Endothelial cell of umbilical vein (primary cell): ENCODE measurements at places on chromosomes 5 and 9. TPM values are rescaled to one million over a fixed set of nuclear protein-coding genes. Genes with fewer than 3 reads are reported as not detected.

GRCh38 chr5:131966551-131966950 is 21.1 kb upstream of the MEIKIN start:
- DNase-seq, result no peak

DNA sequence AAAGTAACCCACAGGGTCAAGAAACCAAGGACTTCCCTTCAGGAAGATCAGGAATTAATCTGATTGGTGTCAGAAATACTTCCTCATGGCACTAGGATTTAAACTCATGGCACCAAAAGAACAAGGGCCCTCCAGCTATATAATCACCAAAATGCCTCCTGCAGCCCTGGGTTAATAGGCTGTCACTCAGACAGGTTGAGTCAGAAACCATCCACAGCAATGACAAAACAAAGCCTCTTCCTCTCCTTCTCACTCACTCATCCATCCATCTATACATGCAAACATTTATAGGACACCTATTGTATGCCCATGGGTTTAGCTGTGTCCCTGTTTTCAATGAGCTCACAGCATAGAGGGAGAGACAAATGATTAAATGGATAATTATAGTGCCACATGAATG is 62.5 kb upstream of the SPOCK1 start:
- peak; percentile 40 for DNase-seq

GRCh38 chr5:165209101-165209727 is 1703.8 kb downstream of the MAT2B start:
- peak; percentile 24 for DNase-seq

- DNase-seq, result no peak
Observed at GRCh38 chr5:16867577-16867953, 68.5 kb downstream of the MYO10 start.

DNA sequence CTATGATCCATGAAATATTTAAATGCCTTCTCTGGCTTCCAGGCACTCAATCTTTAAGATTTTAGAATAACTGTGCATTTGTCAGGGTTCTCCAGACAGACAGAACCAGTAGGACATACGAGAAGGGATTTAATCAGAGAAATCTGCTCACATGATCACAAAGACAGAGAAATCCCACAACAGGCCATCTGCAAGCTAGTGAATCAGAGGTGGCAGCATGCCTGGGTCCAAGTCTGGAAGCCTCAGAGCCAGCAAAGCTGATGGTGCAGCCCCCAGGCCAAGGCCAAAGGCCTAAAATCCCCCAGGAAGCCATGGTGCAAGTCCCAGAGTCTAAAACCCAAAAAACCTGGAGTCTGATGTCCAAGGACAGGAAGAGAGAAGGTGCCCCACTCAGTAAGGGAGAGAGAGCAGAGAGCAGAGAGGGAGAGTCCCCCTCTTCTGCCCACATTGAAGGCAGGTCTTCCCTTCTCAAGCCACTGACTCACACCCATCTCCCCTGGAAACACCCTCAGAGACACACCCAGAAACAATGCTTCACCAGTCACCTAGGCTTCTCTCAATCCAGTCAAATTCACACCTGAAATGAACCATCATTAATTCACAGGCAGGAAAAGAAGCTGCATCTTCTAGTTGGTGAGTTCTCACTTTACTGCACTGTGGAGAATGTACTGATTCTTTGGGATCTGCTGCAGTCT is 48.7 kb downstream of the CAMSAP1 start:
- DNase-seq, result no peak

DNA sequence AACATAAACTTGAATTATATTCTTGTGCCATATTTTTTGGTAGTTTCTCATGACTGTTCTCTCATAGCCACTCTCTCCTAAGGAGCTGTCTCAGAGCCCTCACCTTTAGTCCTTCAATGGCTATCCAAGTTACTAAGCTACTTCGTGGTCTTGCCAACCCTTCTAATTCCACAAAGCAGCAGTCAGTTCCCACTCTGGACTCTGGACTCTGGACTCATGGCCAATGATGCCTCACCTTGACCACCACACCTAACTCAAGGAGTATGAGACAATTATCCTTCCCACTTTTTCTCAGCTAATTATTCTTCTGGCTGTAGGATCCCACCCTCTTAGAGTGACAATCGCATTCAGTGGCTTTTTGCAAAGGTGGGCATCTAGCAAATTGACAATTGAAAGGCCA is 42.2 kb downstream of the TUSC1 start:
- no peak for DNase-seq

DNA sequence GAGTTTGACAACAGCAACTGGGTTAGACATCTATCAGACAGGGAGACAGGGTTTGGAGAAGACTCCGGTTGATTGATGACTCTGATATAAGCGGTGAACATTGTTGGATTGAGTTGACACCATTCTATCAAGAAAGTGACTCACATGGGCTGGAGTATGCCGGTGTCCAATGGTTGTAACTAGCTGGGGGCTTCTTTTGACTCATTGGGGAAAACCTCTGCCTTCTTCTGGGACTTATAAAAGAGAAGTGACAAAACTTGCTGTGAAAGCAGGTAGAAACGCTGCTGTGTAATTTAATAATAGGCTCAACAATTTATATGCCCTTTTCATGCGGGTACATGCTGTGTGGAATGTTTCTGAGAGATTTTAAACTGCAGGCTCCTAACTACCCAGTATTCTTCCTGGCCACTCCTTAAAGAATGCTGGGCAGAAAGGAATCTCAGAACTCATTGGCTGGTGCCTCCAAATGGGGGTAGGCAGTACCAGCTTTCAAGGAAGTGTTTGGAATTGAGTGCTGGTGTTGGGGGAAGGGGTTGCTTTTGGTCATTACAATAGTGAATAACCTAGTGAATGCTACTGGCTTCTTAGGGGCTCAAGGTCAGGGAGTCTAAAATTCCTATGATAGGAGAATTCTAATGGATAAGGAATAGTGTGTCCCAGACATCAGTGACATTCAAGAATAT is 43.9 kb downstream of the FYB1 start:
- DNase-seq, result no peak

Gene ZFP37
- 1.3 and 1.6 TPM in 2 replicates for total RNA-seq

DNA sequence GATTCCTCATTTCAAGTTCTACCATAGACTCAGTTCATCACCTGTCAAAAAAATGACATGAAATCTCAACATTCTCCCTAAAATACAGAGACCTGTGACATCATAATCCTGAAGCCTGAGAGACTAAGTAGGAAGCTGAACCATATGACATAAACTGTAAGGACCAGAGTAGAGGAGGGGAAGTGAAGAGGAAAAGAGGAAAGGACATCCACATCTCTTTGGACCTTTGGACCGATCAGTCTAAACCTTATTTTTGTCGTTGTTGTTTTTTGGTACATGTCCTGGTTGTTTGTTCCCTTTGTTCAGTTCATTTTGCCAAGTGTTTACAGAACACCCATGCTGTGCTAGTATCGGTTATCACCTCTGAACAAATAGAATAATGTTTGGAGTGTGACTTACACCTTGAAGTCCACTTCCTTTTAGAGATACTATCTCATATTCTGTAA is 41.9 kb downstream of the LURAP1L start:
- no peak for DNase-seq

- peak; percentile 19 for DNase-seq
Observed at GRCh38 chr9:99264070-99264680, 42.1 kb downstream of the SEC61B start.

DNA sequence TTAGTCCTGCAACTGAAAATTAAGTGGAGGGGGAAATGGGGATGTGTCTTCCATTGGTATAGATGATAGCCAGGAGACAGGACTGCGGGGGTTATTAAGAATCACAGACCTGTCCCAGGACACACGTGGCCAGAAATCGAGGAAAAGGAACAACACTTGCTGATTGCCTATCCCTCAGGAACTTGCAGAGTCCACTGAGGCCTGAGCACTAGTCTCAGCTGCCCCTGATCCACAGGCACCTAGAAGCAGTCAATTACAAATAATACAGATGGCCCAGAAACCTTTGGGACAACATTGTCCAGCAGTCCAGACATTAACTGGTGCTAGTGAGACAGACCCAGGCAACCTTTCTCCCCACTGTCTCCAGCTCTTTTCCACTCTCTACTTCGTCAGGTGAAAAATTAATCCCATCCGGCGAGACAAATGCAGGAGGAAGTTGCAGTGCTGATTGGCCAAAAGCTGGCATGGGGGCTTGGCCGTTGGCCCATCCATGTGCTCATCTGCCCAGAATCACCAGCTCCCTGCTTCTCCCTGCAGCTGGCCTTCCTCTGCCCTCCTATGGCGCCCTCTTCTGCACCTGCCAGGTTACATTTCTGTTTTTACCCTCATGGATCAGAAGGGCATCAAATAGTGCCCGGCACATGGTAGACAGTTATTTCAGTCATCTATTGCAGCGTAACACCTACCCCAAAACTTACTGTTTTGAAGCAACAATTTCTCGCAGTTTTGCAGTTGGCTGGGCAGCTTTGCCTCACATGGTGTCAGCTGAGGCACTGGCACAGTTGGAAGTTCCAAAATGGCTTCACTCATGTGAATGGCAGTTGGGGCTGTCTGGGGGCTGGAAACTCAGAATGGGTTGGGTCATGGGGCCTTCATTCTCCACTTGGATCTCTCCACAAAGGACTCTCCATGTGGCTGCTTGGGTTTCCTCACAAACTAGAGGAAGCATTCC is 3.6 kb upstream of the B4GALT1 start:
- DNase-seq, result no peak

Gene HMCN2
- 0.18 and 0.24 TPM in 2 replicates for total RNA-seq

GRCh38 chr5:148336704-148337435 is 1.5 kb downstream of the SPINK9 start:
- no peak for DNase-seq

- no peak for DNase-seq
Observed at GRCh38 chr5:116272281-116272941, 187.6 kb downstream of the COMMD10 start.

Gene CTXN3
- not detected in 2 replicates for total RNA-seq

Gene APBA1
- total RNA-seq, result 11.3 and 11.4 TPM in 2 replicates

DNA sequence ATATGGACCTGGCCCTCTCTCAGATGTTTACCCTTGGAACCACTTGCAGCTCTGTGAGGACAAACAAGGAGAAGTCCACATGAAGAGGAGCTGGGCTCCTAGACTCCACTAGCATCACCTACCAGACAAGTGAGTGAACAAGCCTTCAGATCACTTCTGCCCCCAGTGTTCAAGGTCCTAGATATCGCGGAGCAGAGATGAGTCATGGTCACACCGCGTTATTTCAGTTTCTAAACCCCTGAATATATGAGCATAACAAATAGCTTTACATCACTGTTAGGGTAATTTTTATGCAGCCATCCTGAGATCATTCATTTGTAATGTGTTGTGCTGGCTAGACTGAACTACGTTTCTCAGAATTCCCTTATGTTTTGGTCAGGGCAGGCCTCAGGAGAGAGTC is 77.0 kb upstream of the DAP start:
- no peak for DNase-seq

DNA sequence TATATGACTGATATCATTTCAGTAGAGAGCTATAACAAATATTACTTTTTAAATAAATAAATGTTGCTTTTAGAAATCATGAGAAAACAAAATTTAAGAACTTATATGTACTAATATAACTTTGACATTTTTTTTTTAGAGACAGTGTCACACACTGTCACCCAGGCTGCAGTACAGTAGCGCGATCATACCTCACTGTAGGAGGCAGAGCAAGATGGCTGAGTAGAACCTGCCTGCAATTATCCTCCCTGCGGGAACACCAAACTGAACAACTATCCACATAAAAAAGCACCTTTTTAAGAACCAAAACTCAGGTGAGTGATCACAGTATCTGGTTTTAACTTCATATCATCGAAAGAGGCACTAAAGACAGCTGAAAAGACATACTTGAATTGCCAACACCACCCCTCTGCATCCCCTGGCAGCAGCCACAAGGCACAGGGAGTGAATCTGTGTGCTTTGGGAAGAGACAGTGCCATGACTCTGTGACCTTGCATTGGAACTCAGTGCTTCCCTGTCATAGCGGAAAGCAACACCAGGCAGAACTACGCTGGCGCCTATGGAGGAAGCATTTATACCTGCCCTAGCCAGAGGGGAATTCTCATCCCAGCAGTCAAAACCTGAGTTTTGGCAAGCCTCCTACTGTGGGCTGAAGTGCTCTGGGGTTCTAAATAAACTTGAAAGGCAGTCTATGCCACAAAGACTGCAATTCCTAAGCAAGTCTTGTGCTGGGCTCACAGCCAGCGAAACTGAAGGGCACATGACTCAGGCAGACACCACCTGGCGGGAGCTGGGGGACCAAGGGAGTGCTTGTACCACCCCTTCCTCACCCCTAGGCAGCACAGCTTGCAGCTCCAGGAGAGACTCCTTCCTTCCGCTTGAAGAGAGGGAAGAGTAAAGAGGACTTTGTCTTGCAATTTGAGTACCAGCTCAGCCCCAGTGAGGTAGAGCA is 142.7 kb downstream of the FBXL17 start:
- no peak for DNase-seq

Gene TXNDC8
- not detected in 2 replicates for total RNA-seq

DNA sequence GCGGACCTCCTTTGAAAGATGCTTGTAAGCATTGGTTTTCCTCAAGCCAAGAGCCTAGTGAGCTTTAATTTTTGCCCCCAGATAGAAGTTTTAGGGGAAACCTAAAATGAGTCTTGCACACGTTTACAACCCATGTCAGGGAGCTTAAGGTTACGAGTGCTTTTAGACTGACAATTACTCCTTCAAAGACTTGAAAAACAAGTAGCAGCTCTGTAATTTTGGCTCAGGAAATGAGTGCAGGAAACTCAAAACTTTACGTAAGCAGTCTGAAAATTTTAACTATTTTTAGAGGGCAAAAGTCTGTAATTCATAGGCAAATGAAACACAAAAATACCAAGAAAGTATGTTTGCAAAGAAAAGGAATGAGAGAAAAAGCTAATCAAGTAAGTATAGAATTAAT is 36.8 kb downstream of the UBE2QL1 start:
- DNase-seq, result no peak

- DNase-seq, result peak; percentile 47
Observed at GRCh38 chr5:157582731-157583620, 7.4 kb upstream of the ADAM19 start.

DNA sequence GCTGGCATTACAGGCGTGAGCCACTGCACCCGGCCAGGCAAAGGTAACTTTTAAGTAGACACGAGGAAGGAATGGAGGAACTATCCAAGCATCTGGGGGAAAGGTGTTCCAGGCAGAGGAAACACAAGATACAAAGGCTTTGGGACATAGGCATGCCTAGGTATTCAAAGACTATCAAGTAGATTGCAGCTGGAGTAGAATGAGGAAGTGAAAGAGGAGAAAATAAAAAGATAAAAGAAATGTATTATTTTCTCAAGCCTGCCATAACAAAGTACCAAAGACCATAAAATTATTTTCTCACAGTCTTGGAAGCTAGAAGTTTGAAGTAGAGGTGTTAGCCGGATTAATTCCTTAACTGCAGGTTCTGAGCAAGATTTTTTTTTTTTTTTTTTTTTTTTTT is 39.9 kb upstream of the GRIN3A start:
- DNase-seq, result no peak

GRCh38 chr9:37796232-37796631 is 4.4 kb upstream of the DCAF10 start:
- DNase-seq, result no peak

GRCh38 chr5:116546743-116547124 is 27.9 kb downstream of the SEMA6A start:
- DNase-seq, result no peak

Gene WDR31
- 0.62 and 1.00 TPM in 2 replicates for total RNA-seq

GRCh38 chr9:1200847-1201251 is 150.7 kb downstream of the DMRT2 start:
- DNase-seq, result no peak

Gene FOXI1
- not detected in 2 replicates for total RNA-seq

Gene ERAP2
- total RNA-seq, result 6.1 and 10.0 TPM in 2 replicates
